T-helper 1 cell (primary cell): ENCODE measurements at places on chromosomes 16 and 17.

GRCh38 chr17:70116919-70117318, 41.9 kb downstream of the KCNJ16 start:
- no peak for DNase-seq

- DNase-seq = no peak
These were observed 80.6 kb upstream of the SALL1 start for GRCh38 chr16:51231702-51232101.

GRCh38 chr17:61401389-61402072, 1.9 kb downstream of the TBX2 start:
- DNase-seq = no peak

DNA sequence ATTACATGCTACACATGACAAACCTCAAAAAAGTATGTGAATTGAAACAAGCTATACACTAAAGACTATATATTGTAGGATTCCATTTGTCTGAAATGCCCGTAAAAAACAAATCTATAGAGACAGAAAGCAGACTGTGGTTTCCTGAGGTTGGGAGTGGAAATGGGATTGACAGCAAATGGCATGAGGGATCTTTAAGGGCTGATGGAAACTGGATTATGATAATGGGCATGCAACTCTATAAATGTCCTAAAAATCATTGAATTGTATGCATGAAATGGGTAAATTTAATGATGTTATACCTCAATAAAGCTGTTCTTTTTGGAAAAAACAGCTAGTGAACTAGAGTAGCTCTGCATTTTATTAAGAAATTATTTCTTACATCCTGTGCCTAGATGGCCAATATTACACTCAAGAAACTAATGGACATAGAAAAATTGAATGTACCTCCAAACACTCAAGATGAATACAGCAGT, 416 bp upstream of the ANKS4B start:
- DNase-seq = no peak

DNA sequence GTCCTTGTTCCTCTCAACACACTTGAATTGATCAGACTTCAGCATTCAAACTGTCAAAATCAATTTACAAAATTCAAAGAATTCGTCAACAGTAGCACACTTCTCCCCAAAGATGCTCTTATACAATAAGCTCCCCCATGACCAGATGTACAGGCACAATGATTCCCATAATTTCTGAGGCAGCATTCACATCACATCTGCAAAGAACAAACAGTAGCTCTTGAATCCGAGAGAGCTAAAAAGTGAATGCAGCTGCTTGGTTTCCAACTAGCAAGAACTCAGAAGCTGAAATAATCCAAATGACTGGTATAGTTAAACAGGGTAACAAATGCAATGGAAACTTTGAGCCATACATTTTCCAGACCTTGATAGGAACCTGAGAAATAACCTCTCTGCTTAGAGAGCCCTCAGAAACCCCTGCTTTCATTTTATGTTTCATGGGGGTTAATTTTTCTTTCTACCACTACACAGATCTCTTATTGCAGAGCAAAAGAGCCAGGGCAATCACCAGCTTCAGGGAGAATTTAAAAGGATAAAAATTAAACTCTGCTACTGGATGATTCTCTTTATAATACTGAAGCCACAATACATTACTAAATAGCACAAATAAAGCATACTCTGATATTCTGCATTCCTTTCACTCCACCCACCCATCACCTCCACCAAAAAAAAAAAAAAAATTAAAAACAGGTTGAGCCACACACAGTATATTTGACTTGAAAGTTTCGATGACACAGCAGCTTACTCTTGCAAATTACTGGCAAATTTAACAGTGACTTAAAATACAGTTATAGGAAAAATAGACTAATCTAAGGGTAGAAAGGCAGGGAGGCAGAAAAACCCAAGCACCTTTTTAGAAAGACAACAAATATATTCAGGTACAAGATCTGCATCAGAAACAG, 23.1 kb upstream of the TMEM97 start:
- DNase-seq = no peak

- no peak for DNase-seq
These were observed 1.3 kb downstream of the NF1 start for GRCh38 chr17:31096106-31096436.

- no peak for DNase-seq
These were observed 3.3 kb downstream of the ERAL1 start for GRCh38 chr17:28857905-28858800.

- DNase-seq = no peak
These were observed 13.1 kb downstream of the MPHOSPH6 start for GRCh38 chr16:82156761-82157533.

DNA sequence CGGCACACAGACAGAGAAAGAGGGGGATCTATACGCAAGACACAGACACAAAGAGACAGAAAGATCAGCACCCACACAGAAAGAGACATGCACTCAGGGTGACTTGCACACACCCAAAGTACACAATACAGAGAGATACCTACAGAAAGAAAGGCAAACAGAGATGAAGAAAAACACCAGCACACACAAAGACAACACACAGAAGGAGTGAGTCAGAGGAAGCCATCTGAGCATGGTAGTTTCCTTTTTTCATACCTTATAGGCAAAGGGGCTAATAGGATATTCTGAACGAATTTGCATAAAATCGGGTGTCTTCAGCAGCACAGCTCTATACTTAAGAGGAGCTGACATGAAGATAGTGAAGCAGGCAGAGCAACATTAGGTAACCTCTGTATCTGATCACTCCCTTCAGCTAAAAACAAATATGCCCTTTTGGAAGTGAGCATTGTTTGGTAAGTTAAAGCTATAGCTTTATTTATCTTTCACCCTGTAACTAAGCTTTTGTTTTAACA, 198.6 kb downstream of the AATF start:
- DNase-seq = peak; percentile 33

- no peak for DNase-seq
These were observed 23.9 kb upstream of the AATK start for GRCh38 chr17:81189670-81190530.

DNA sequence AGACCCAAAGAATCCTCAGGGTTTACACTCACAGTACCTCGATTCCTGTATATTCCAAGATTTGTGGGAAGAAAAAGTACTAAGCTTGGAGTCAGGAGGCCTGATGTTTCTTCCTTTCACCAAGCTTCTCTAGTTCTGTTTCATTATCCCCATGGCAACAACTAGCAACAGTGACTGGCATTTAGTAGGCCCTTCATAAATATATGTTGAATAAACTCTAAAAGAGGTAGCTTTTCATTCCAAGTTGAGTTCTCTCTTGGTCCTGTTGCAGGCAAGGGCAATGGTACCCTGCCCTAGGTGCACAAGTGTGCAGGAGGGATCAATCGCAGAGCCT, 527 bp upstream of the UBE2Z start:
- no peak for DNase-seq

DNA sequence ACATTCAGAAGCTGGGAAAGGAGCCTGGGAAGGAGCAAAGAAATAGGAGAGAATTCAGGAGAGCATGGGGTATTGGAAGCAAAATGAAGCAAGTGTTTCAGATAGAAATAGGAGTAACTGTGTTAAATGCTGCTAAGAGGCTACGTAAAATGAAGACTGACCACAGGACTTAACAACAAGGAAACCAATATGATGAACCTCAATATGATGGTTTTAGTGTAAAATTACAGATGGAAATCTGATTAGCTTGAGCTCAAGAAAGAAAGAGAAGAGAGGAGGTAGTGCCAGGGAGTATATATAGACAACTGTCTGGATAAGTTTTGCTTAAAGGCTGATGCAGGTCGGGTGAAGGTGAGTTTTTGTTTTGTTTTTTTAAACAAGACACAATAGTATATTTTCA, 92.2 kb downstream of the HELZ start:
- no peak for DNase-seq

DNA sequence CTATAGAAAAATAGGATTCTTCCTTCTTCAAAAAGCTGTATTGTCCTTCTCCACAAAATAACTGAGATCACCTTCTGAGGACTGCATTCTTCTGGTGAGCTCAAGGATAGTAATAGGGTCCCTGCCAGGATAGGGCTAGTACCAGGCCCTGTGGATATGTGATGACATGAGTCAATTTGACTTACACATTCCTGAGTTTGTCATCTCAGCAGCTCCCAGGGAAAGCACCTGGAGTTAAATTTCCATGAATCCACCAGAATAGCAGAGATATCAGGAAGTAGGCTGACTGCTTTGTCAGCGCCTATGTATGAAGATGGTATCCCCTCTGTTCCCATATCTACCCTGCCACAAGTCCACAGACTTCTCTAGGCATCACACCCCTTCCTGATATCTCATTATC, 225.8 kb downstream of the PMP22 start:
- DNase-seq = no peak

- no peak for DNase-seq
These were observed 9.2 kb downstream of the ABCA3 start for GRCh38 chr16:2331199-2331930.

GRCh38 chr16:74107795-74108610, 188.6 kb upstream of the PSMD7 start:
- peak; percentile 28 for DNase-seq

DNA sequence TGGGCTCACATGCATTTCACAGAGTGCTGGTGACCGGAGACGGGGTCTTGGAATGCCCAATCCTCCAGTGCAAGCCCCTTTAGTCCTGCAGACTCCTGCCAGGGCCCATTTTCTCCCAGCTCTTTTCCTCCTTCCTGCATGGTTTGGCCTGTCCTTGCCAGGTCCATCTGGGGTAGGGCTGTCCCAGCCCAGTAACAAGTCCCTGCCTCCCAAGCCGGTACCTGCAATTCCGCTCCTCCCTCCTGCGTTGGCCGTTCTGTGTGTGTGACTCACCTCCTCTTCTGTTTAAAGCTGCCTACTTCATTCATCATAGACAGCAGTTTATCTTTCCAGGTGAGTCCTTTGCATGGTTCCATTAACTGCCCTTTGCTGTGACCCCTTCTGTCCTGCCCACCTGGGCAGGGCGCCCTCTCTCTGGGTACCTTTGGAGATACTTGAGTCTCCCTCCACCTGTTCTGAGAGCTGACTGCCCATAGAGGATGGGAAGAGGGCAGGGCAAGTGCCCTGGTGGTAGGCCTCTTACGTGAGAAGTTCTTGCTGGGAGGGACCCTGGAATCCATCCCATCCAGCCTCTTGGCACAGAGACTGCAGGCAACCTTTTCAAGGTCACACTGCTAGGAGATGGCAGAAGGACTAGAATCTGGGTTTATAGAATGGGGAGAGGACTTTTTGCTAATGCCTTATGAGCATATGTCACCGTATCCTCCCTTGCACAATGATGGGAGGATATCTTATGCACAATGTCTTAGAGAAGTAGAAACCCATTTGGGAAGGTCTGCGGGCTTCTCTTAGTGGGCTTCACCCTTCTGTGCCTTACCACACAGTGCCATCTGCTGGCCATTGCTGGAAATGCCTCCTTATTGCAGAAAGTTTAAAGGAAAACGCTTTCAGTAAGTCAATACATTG, 29.7 kb upstream of the LGALS9 start:
- peak; percentile 71 for DNase-seq

GRCh38 chr16:9169094-9169493, 77.7 kb downstream of the HAPSTR1 start:
- DNase-seq = no peak

- no peak for DNase-seq
These were observed 221.0 kb upstream of the CDH13 start for GRCh38 chr16:82405736-82406135.

GRCh38 chr16:54890381-54890780, 40.3 kb upstream of the IRX5 start:
- DNase-seq = no peak

DNA sequence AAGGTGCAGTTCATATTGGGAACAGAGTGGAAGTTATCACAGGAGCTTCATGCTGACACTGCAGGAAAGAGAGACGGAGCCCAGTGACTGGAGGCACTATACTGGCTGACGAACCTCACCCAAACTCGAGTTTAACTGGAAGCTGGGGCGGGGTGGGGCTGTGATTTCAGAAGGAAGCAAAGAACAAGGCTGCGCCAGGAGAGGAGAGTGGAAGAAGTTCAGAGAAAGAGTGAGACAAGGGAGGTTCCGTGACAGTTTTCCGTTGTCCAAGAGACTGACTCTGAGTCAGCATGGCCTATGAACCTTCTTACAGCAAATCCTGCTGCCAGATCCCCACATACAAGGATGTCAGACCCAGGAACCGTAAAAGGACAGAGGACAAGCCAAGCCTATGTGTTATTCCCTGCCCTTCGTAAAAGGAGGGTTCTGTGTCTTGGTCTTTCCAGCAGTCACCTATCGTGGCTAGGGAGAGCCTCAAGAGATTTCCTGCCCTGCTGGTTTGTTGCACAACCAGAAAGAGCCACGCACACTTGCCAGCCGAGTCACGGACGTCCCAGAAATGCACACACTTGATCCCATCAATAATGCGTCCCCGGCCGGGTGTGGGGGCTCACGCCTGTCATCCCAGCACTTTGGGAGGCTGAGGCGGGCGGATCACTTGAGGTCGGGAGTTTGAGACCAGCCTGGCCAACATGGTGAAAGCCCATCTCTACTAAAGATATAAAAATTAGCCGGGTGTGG, 5.1 kb downstream of the PITPNA start:
- DNase-seq = no peak

DNA sequence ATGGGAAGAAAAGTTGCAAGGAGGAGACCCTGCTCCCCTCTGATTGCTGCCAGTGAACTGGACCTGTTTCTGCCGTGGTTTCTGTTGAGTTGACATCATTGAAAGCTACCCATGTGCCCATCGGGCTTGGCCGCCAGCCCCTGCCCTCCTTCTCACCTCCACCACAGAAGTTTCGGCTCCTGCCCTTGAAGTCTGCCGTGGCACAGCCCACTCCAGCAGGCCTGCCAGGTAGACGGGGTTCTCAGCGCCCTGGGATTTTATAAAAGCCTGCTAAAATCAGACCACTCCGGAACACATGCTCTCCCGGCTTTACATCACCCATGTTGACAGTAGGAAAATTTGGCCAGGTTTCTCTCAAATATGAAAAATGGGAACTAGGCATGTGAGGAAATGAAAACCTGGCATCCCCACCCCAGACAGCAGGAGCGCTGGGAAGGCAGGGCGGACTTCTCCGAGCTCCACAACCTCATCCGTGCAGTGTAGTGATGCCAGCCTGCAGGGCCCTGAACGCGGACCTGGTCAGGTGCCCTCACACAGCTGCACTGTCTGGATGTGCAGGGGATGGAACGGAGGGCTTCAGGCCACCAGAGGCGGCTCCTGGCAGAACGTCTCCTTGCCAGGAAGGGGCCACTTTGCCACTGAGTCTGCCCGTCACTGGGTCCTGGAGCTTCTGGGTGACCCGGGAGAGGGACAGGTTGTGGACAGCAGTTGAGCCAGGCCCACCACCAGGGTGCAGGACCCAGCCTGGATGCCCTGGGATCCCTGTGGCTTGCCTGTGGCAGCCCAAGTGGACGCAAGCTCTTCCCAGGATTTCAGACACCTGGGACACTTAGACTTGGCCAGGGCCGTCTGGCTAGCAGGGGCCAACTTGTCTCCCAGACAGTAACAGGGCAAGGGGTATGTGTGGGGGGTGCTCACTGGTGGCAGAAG, 6.9 kb upstream of the GSE1 start:
- DNase-seq = no peak
